ENCODE measurements at places on chromosomes 2 and 18.

GRCh38 chr2:96236882-96237281 lies 28.3 kb upstream of the STARD7 start:
- DNase-seq, result no peak

GRCh38 chr2:187519419-187520120 lies 34.7 kb downstream of the TFPI start:
- no peak for DNase-seq

GRCh38 chr2:211141646-211142045 lies 585.2 kb downstream of the CPS1 start:
- no peak for DNase-seq

DNA sequence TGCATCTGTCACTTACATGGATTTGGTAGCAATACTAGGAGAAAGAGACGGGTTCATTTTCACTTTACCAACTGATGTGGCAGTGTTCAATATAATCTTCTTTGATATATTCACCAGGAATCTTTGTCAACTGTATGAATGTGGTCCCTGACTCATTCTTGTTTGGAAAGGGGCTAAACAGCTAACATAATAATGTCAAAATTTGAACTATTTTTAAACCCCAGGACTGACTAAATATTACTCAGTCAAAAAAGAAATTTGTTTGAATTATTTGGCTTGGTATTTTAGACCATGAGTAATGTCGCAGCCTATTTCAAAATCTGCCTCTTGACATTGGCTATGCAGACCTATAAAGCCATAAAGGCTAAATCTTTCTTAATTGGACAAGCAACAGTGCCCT lies 413.7 kb upstream of the RGPD4 start:
- no peak for DNase-seq

DNA sequence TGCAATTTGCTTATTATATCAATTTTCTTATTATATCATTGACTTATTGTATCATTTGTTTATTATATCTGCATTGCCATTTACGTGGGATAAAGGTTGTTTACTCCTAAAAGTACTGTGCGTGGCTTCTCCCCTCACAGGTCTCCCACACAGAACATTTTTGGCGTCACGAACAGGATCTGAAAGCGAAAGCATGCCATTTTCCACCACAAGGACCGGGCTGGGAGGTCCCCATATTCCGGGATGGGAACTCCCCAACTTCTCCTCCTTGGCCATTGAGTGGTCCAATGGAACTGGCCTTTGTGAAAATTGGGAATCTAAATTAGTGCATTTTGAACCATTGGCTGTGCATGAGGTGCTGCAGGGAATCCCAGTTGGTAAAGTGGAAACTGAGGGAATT lies 4.8 kb upstream of the DSG2 start:
- DNase-seq, result no peak

DNA sequence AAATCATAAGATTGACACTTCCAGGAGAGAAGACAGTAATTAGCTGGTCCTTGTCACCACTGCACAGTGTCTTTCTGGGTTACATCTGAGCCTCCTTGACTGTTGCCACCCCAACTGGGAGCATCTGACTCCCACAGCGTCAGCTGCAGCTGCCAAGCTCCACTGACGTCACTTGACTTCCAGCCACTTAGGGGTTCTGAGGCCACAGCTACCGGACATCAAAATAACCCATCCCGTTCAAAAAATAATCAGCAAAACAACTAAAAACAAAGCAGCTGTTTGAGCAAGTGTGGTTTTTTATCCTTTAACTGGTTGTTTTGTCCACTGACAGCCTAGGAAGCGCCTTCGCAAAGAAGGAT lies 206.5 kb upstream of the AGAP1 start:
- DNase-seq, result no peak

DNA sequence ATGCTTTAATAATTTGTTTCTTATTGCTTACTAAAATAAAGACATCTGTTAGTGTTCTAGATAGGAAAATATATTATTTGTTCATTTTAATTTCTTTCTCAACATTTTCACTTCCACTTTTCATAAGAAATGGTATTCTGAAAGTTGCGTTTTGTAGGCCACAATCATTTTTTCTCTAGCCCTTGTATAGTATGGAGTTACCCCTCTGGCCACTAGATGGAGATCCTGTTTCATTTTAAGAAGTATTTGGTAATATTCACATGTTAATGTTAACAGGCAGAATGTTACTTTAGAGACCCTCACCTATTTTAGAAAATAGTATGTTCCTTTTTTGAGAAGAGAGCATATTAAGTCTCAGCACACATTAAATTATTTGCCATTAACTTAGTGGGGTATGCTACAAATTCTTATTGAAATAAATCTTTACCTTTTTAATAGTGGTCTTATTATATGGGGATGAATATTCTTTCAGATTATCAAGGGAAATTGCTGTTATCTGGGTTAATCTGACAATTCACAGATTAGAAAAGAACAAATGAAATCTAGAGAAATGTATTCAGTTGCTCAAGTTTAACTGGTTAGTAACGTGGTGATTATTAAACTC lies 73.9 kb upstream of the TTC27 start:
- no peak for DNase-seq

GRCh38 chr2:221750316-221750715 lies 178.2 kb upstream of the EPHA4 start:
- no peak for DNase-seq

DNA sequence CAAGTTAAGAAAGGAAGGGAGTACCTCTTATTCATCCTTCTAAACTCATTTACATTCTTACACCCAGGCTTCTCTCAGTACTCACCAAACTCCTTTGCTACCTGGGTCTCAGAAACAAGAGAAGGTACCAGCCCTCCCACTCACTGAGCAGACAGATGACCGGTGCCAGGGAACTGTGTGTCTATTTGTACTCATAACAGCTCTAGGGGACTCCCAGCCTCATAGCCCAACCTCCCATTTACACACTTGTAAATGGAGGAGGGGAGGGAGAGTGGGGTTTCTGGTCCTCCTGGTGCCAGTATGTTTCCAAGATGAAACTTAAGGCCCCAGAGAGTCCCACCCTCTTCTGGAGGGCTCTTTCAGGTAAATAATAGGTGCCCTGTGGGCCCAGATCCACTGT lies 42.8 kb upstream of the SIGLEC15 start:
- no peak for DNase-seq

- DNase-seq, result no peak
Observed at GRCh38 chr2:235908826-235909225, 259.4 kb downstream of the GBX2 start.

DNA sequence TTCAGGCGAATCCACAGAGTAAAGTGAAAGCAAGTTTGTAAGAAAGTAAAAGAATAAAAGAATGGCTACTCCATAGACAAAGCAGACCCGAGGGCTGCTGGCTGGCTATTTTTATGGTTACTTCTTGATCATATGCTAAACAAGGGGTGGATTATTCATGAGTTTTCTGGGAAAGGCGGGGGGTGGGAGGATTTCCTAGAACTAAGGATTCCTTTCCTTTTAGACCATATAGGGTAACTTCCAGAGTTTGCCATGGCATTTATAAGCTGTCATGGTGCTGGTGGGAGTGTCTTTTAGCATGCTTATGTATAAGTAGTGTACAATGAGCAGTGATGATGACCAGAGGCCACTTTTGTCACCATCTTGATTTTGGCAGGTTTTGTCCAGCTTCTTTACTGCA lies 59.8 kb downstream of the SLC4A3 start:
- DNase-seq, result no peak

- DNase-seq, result no peak
Observed at GRCh38 chr18:46721331-46721730, 35.5 kb downstream of the ST8SIA5 start.

DNA sequence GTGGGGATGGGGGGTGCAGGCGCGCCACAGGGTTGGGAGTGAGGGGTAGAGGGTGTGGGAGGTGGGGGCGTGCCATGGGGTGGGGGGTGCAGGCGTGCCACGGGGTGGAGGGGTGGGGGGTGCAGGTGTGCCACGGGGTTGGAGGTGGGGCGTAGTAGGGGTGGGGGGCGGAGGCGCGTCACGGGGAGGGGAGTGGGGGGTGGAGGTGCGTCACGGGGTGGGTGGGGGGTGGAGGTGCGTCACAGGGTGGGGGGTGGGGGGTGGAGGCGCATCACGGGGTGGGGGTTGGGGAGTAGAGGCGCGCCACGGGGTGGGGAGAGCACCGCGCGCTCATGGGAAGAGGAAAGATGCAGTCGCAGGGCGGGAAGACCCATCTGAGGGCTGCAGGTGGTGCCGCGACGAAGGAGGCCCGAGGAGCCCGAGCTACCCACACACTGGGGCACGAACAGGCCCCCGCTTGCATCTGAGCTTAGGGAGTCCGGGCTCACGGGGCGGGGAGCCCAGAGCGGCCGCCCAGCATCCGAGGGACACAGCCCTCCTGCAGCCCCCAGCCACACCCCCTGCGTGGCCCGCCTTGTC lies 37.5 kb downstream of the SNED1 start:
- no peak for DNase-seq

- no peak for DNase-seq
Observed at GRCh38 chr2:42047488-42048298, at the start of gene PKDCC. Gene PKDCC (plus strand): TSS chr2:42048021. CDS start chr2:42048200, 179 bp downstream.

GRCh38 chr2:142668420-142668819 lies 209.0 kb upstream of the KYNU start:
- DNase-seq, result no peak

- no peak for DNase-seq
Observed at GRCh38 chr2:14516844-14517243, 115.7 kb upstream of the LRATD1 start.

DNA sequence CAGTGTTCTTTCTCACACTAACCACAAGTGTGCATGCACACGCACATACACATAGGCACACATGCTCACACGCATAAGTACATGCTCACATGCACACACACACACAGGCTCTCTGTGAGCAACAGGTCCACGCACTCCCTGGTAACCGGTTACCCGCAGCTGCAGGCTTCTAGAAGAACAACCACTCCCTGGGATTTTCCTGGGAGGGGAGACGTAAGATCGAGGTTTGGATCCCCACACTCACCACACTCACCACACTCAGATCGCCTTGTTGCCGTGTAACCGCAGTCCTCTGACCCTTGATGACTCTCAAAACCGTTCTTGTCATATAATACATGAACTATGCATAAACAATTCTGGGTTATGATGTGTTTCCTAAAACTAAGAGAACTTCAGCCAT lies 42.2 kb downstream of the TTC32 start:
- DNase-seq, result no peak

DNA sequence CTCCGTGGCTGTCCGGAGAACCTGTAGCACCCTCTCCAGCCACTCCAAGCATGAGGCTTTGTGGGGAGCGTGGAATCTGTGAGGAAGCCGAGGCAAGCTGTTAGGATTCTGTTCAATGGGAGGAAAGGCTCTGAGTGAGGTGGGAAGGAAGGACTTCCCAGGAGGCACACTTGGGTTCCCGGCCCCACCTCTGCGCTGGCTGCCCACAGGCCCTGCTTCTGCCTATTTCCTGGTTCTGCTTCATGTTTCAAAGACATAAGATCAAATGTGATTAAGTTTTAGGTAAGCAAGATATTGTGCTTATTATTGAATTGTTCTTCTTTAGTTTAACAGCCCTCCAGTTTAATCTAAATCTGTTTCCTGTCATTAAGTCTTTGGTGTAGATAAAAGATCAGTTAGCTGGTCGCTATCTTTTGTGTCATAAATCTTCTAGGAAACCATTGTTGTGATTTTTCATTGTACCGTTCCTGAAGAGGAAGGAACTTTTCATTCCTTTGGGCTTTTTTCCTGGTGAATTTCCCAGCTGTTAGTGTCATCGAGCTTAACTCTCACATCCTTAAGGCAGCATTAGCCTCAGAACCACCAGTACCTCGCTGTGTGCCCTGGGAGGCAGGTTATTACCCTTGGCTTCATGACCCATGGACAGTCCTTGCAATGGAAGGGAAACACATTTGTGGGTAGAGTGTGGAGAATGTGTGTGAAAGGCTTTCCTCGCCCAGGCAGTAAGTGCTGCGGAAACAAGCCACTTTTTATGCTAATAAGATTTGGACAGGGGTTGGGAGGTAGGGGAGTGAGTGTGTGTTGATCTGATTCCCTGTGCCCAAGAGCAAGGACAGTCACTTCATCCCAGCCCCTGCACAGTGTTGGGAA lies 61.9 kb upstream of the ALPP start:
- DNase-seq, result no peak

- no peak for DNase-seq
Observed at GRCh38 chr2:120587279-120587996, 148.2 kb upstream of the GLI2 start.

GRCh38 chr2:238380785-238381184 lies 45.9 kb upstream of the ASB1 start:
- no peak for DNase-seq

DNA sequence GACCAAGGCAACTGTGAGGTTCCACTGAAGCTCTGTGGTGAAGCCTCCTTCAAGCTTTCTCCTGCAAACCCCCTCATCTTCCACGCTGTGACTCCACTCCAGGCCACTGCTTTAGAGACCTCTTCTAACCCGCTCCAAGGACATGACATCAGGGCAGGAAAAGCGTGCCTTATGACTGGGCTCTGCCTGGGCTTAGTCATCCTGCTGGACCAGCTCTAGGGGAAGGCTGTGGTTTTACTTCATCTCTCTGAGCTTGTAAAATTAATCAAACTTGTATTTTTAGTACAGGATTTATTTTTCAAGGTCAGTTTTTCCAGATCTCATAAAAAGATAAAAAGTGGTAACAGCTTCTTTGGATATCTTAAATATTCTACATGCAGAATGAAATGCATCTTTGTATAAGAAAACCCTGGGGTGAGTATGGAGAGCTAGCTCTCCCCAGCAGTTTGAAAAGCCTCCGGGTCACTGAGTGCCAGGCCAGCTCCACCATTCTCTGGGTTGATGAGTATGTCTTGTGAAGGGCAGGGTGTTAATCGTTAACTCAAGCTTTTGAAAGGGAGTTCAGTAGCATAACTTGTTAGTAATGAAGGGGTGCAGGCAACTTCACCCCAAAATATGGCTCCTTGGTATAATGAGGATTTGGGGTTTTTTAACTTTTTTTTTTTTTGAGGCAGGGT lies 33.1 kb upstream of the YPEL5 start:
- no peak for DNase-seq

DNA sequence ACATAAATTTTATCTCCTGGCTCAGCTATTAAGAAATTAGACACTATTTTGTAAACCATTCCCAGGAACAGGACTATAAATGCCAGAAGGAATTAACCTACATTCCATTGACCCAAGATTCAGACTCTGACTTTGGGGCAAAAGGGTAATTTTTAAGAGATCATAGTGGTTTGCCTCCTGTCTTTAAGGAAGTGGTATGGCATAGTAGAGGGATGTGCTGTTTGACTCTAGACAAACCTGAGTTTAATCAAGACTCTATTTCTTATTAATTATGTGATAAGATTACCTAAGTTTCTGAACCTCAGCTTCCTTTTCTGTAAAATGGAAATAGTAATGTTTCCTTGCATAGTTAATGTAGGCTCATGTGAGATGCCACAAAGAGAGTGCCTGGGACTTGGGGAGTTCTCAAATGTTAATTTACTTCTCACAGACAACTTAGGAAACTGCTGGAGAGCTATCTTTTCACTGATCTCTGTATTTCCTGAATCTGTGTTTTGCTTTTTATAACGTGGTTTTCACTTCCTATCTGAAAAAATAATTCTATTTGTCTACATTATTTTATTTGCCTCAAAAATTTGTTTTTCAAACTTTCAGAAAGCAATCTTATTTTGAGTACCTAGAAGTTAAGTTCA lies 11.9 kb upstream of the SLC40A1 start:
- no peak for DNase-seq
